GM23338 (cell line): ENCODE measurements at places on chromosomes 1 and 21.

DNA sequence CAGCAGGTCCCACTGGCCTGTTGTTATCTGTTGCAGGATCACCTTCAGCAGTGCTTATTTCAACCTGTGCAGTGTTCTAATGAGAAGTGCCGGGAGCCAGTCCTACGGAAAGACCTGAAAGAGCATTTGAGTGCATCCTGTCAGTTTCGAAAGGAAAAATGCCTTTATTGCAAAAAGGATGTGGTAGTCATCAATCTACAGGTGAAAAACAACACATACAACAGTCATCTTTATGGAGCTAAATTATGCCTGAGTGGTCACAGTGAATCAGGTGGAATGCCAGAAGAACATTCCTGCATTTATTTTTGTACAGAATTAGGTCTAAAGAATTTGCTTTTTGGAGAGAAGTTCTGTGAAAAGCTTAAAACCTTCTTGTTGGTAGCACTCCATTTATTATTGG lies 33.2 kb downstream of the TRAF5 start:
- DNase-seq, result no peak

DNA sequence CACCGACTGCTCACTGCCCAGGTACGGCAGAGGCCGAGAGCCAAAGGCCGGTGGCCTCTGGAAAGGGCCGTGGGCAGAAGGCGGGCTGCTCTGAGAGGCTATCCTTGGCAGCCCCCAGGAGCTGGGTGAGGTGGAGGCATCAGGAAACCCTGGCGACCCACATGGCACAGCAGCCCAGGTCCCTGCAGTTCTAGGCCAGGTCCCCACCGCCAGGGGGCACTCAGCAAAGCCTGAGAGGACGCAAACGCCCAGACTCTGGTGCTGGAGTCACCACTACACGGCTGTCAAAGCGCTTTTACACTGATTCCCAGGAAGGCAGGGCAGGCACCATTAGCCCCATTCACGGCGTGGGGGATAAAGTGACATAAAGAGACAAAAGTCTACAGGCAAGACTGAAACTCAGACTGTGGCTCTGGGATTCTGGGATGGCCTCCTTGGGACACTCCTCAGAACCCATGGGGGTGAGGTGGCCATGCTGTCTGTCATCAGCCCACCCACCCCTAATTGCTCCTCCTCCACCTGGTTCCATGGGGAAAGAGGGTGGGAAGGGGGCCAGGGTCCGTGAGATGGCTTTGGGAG lies 4.9 kb downstream of the PLEKHG5 start:
- DNase-seq, result peak; percentile 98

GRCh38 chr1:203381151-203381751 lies 30.3 kb upstream of the FMOD start:
- no peak for DNase-seq

- DNase-seq, result no peak
These were observed 1.1 kb downstream of the TOR1AIP1 start for GRCh38 chr1:179883040-179883744.

- DNase-seq, result no peak
These were observed 84.7 kb upstream of the LYPLAL1 start for GRCh38 chr1:219088778-219089557.

DNA sequence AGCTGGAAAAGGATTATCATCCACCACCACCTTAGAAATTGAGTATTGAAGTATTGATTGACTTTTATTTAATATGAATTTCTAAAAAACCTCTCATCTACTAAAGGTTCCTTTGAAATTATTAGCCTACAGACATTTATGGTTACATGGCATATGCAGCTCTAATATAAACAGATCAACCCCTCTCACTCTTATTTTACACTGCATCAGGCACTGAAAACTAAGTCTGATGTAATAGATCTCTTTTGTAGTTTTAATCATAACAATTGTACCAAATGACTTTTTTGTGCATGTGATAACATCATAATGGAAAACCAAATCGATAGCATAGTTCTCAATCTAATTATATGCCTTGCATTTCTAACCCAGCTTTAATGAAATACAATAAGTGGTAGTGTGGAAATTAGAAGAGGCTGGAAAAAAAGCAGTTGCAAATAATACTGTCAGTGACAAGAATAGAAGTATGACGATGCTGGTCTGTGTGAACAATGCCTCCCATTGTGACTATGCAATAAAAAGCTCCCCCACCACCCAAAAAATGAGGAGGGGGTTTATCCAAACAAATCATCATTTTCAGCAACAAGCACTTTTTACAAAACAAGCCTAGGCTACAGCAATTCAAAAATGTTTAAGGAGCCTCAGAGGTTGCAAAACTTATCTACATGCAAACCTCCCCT lies 426.5 kb upstream of the NFIA start:
- no peak for DNase-seq

DNA sequence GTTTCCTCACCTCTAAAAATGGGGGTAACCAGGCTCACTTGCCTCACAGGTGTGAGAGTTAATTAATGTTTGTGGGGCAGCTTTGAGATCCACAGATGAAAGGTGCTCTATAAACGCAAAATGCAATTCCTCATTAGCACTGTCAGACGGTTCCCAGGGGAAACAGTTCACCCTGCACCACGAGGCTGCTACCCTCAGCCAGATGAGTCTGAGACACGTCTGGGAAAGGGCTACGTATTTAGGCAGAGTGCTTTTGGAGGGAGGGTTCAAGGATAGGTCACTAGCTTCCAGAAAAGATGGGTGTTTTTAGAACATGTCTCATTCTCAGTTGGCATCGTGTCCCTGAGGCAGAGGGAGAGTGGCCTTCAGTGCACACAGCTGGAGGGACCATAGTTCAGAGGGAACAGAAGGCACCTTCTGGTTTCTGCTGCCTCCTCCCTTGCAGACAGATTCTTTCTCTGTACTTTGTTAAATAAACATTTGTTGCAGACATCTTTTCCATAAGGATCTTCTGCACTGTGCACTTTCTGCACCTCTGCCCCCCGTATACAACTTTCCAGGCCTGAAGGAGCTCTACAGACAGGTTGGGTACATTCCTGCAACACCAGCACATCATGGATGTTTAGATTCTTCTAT lies 139.9 kb downstream of the CLIC6 start:
- DNase-seq, result no peak

DNA sequence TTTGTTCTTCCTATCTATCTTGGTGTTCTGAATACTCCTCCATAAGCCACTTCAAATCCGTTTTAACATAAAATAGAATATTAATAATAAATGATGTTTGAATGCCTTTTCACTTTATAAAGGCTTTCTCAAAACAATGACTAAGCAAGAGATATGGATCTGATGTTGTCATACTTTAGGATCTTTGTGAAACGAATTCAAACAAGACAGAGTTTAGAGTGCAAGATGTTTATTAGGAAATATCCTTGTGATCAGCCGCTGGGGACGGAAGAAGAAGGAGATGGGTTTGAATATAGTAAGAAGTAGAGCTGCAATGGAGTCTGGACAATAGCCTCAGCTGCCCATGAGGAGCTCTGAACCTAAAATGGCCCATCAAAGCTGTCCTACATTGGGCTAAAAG lies 351.8 kb downstream of the NEGR1 start:
- DNase-seq, result no peak

DNA sequence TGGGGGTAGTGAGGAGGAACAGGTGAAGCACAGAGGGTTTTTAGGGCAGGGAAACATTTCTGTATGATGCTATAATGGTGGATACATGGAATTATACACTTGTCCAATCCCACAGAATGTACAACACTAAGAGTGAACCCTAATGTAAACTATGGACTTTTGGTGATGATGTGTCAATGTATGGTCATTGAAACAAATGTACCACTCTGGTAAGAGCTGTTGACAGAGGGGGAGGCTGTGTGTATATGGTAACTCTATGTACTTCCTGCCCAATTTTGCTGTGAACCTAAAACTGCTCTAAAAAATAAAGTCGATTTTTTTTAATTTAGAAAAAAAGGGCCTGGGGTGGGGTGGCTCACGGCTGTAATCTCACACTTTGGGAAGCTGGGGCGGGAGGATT lies 22.9 kb downstream of the ASAP3 start:
- DNase-seq, result no peak

- peak; percentile 76 for DNase-seq
These were observed 655 bp downstream of the USF1 start for GRCh38 chr1:161044908-161045735.

- peak; percentile 74 for DNase-seq
These were observed at the start of gene MAEL for GRCh38 chr1:166988974-166989515. Gene MAEL (plus strand): TSS chr1:166989280. CDS start chr1:166989353, 73 bp downstream.

DNA sequence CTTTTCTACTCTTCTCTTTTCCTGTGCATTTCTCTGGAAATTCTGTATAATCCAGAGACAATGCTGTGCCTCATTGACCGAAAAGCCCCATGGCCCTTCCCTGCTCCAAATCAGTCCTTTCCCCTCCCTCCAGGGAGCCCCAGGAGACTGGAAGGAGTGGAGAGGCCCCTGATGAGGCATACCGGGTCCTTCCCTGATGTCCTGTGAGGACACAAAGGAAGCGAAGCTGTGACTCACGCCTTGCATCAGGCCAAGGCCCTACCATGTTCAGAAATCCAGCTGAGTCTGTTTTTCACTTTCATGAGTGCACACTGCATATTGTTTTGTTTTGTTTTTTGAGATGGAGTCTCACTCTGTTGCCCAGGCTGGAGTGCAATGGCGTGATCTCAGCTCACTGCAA lies 38.7 kb upstream of the BECN2 start:
- DNase-seq, result no peak

GRCh38 chr21:31623664-31624063 lies 35.8 kb upstream of the SOD1 start:
- DNase-seq, result peak; percentile 73

DNA sequence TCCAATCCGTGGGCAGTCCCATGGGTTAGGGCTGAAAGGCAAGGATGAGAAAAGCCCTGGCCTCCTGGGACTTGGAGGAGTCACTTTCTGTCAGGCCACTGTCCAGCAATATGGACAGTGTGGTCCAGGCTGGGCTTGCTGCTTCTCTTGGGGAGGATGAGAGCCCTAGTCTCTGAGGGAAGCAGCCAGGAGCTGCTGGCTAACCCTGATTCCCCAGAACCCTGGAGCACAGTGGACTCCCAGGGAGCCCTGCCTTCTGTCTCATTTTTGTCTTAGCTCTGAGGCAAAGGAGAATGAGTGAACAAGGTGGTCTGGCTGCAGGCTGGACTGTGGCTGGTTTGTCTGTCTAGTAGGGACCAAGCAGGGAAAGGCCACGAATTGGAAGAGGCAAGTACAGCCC lies 23.8 kb upstream of the EDN2 start:
- DNase-seq, result no peak

- DNase-seq, result no peak
These were observed 2.6 kb downstream of the ERG start for GRCh38 chr21:38495696-38496095.

GRCh38 chr1:234509457-234510328 lies 30.7 kb upstream of the TARBP1 start:
- peak; percentile 36 for DNase-seq

DNA sequence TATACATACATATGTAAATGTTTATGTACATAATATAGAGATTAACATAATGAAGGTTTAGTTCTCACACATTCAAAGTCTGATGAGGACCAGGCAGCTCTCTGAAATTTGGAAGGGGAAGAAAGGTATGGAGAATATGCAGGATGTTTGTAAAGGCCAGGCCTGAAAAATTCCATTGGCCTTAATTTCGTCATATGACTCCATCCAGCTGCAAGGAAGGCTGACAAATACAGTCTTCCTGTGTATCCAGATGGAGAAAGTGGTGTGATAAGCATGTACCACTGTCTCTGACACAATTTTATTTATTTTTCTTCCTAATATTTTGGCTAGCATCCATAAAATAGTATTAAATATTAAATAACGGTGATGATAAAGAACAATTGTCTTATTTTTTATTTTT lies 6.3 kb upstream of the SGIP1 start:
- peak; percentile 33 for DNase-seq

DNA sequence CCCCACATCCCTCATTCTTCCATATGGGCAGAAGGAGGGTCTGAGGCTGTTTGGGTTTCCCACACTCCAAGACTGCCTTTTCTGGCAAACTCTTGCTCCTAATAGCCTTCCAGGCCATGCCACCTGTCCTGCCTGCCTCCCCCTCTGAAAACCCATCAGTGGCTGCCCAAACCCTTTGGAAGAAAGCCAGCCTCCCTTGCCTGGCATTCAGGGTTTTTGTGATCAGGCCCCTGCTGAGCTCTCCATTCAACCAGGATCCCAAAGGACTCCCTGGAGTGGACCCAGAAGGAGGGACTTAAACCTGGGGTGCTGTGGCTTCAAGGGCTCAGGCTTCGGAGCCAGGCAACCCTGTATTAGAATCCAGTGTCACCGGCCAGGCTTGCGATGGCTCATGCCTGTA lies 4.2 kb upstream of the GUCA2A start:
- no peak for DNase-seq

DNA sequence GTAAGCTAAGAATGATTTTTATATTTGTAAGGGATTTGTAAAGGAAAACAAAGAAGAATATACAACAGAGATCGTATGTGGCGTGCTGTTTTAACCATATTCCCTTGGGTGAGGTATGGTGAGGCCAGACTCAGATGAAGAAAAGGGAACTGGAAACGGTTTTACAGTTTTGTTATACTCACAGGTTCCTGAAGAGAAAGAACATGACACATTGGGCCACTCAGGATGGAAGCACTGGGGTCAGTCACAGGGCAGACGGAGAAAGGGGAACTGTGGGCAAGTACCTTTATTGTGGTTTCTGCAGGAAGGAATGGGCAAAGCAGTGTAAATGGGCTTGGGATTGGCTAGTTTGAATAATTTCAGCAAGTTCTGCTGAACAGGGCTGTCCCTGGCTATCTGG lies 177.4 kb downstream of the LBR start:
- no peak for DNase-seq

- DNase-seq, result no peak
These were observed 39.2 kb downstream of the CD2 start for GRCh38 chr1:116793357-116793935.

- no peak for DNase-seq
These were observed 7.4 kb downstream of the ENTREP3 start for GRCh38 chr1:155247667-155248553.

- peak; percentile 65 for DNase-seq
These were observed 64.1 kb downstream of the KIFAP3 start for GRCh38 chr1:170010443-170010842.

DNA sequence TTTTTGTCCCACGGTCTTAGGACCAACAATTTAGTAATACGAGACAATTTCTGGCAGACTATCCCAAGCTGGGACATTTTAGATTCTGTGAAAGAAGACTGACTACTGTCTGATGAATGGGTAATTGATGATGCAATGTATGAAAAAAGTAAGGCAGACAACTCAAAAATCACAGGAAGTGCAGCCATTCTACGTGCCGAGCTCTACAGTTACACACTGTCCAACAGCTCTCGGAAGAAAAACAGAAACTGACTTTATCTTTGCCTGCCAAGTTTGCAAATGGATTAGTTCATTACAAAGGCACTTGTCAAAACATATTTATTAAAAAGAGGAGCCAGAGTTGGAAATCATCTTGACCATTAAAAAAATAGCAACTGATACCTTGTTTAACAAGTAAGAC lies 31.3 kb downstream of the ZBTB8B start:
- no peak for DNase-seq

GRCh38 chr1:18875107-18875795 lies 15.8 kb upstream of the TAS1R2 start:
- peak; percentile 91 for DNase-seq
